ENCODE measurements at places on chromosomes 7 and 10. TPM values are rescaled to one million over a fixed set of nuclear protein-coding genes. Genes with fewer than 3 reads are reported as not detected.

The ASB15 gene
- not detected for total RNA-seq

The PLXNA4 gene
- 2.2 TPM for total RNA-seq

The ENKUR gene
- not detected for total RNA-seq

The MEOX2 gene
- 4.0 TPM for total RNA-seq

The MKX gene
- 0.20 TPM for total RNA-seq

The SRRM3 gene
- total RNA-seq: 0.98 TPM

The C7orf25 gene
- total RNA-seq: 5.1 TPM

The LRRN3 gene
- 0.37 TPM for total RNA-seq

The NKX2-3 gene
- total RNA-seq: not detected

The UPK3B gene
- total RNA-seq: not detected

The ERVW-1 gene
- total RNA-seq: not detected

The FRMD4A gene
- total RNA-seq: 33.2 TPM

The PCDH15 gene
- total RNA-seq: not detected

The GRM3 gene
- total RNA-seq: not detected

The HACD1 gene
- 23.5 TPM for total RNA-seq

The ANLN gene
- 173 TPM for total RNA-seq

The KLLN gene
- 0.73 TPM for total RNA-seq

The GRID1 gene
- not detected for total RNA-seq

The ADGRA1 gene
- total RNA-seq: not detected

The INPP5F gene
- 9.6 TPM for total RNA-seq

The CFAP70 gene
- total RNA-seq: 0.39 TPM

The RNF148 gene
- total RNA-seq: 0.78 TPM

The CHAT gene
- not detected for total RNA-seq

The NPY4R2 gene
- total RNA-seq: not detected

The SMO gene
- total RNA-seq: 3.7 TPM

The LRRD1 gene
- total RNA-seq: 0.20 TPM

The ABCB4 gene
- under 0.01 TPM for total RNA-seq

The PAPOLB gene
- total RNA-seq: 0.20 TPM

The EIF3B gene
- 238 TPM for total RNA-seq

The CXCL12 gene
- 0.20 TPM for total RNA-seq

The SLC16A9 gene
- 0.59 TPM for total RNA-seq

The SPDYE6 gene
- total RNA-seq: not detected

The ADO gene
- total RNA-seq: 19.1 TPM

The AP1S1 gene
- 119 TPM for total RNA-seq

The TAS2R3 gene
- total RNA-seq: 1.8 TPM

The TYW1B gene
- 2.6 TPM for total RNA-seq

The PRSS1 gene
- total RNA-seq: not detected

The NEUROG3 gene
- not detected for total RNA-seq

The DENND2A gene
- total RNA-seq: 15.6 TPM

The SAMD9L gene
- total RNA-seq: 7.0 TPM

The ZNF425 gene
- 2.2 TPM for total RNA-seq

The ZP3 gene
- 1.8 TPM for total RNA-seq

The GET4 gene
- total RNA-seq: 12.5 TPM

The UTF1 gene
- not detected for total RNA-seq

The CLDN4 gene
- 2.6 TPM for total RNA-seq

The AUTS2 gene
- total RNA-seq: 5.9 TPM

The AKR1C3 gene
- 139 TPM for total RNA-seq

The MKI67 gene
- total RNA-seq: 43.2 TPM
